ENCODE measurements at places on chromosomes 1 and 21.

GRCh38 chr1:185636848-185637247, 97.3 kb upstream of the HMCN1 start:
- DNase-seq = no peak

DNA sequence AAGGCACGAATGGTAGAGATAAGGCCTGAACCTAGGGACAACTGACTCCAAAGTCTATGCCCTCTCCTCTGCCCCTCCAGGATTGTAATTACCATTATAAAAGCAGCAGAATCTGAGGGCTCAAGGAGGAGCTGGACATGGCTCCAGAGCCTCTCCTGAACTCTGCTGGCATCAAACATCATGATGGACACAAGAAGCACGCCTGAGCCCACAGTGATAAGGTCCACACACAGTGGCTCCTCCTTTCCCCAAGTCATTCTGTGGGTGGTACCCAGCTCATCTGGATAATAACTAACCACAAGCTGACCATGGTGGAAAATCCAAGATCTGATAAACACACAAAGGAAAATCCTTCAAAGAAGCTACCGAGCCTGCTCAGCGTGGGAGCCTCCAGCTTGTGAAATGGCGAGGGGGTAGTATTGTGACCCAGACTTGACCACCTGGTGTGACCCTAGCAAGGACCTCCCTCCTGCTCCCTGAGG, 85.2 kb downstream of the HIVEP3 start:
- DNase-seq = no peak

DNA sequence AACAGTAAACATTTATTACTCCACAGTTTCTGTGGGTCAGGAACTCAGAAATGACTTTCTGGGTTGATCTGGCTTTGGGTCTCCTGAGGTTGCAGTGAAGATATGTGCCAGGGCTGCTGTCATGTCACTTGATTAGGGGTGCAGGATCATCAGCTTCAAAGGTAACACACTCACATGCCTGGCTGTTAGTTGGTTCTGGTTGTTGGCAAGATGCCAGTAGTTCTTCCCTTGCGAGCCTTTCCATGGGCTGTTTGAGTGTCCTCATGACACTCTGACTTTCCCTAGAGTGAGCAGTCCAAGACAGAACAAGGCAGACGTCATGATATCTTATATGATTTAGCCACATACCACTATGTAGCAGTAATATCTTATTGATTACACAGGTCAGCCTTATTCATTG, 1.8 kb downstream of the SWT1 start:
- peak; percentile 54 for DNase-seq

DNA sequence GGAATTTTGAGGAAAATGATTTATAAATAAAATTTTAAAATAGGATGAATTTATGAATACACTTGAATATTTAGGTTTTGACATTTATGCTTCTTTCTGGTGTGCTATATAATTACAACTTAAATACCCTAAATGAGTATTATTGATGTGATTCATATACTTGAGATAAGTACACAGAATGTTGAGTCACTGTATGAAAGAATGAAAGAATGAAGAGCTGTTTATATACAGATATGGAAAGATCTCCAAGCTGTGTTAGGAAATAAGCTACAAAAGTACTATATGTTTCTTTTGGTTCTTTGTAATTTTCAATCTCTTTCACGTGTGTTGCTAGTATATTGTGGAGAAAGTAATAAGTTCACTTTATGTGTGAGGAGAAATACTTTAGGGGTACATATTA, 147.2 kb downstream of the RASAL2 start:
- DNase-seq = no peak

GRCh38 chr1:153546796-153547559, 1.4 kb upstream of the S100A4 start:
- peak; percentile 43 for DNase-seq

GRCh38 chr21:16502897-16503296, 773.1 kb downstream of the USP25 start:
- no peak for DNase-seq

DNA sequence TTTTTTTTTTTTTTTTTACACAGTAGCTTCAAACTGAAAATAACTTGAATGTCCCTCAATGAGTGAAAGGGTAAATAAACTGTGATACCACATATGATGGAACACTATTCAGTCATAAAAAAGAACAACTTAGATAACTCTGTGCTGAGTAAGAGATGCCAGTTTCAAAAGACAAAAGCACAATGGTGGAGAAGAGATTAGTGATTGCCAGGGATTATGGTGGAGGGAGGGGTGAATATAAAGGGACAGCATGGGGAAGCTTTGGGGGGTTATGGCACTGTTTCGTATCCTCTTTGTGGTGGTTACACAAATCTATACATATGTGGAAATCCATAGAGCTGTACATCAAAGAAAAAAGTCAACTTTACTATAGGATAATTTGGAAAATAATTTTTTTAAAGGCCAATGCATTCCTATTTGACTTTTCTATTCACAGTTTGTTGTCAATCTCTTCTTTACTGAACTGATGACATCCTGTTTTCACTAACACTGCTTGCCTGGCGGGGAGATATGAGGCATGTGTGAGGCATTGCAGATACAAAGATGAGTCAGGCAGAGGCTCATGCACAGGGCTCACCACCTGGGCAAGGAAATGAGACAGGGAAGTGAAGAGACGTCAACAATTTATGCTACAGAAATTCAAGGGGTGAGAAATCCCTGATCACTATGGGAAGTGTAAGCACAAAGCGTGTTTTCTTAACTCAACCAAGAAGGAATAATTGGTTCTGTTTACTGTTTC, 302.7 kb downstream of the DUSP10 start:
- DNase-seq = no peak

DNA sequence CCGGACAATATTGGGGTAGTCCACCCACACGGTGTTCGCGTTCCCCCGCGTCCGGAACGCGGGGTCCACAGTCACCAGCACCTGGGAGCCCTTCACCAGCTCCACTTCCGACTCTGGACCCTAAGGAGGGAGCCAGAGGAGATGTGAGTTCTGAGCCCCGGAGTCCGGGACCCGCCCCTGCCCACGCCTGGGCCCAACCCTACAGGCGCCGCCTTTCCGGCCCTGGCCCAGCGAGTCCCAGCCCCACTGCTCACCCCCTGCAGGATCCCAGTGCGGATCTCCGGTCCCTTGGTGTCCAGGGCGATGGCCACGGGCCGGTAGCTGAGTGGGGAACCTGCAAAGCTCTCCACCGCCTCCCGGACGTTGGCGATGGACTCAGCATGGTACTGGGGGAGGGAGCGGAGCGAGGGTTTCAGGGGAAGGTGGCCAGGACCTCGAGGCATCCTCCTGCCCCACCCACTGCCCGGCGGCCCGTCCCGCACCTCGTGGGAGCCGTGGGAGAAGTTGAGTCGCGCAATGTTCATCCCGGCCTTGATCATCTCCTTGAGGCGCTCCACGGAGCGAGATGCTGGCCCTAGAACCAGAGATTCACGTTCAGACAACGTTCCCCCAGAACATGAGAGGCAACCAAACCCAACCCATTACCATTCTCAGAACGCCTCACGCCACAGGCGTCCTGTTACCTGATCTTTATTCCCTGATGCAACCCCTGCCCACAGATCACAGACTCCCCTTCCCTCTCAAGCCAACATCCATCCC, 5.9 kb downstream of the PKLR start:
- DNase-seq = no peak

DNA sequence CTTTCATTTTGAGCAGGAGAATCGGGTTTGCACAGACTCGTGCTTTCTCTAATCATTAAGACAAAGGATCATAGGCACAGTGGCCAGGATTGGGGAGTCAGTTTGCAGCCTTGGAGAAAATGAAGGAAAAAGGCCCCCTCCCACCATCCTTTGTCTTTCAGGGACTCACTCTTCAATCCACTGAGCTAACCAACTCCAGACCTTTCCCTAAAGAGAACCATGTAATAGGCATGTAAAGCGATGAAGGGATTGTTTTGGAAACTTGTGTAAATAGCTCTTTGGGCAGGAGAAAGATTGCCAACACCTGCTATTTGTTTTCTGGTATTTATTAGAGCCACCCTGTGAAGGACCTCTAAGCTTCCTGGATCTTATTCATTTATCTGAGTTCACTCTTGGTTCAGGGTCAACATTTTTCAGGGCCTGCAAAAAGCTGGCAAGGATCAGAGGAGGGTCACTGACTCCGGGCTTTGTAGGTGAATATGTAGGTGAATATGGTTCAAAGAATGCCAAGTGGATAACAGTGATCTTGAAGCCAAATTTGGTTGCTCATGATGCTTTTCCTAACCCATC, 192.6 kb upstream of the FGGY start:
- no peak for DNase-seq

GRCh38 chr1:89516055-89516454, 8.6 kb upstream of the LRRC8B start:
- no peak for DNase-seq

GRCh38 chr1:69911301-69911801, 294.0 kb downstream of the LRRC40 start:
- DNase-seq = no peak

GRCh38 chr21:43665879-43666278, 6.5 kb downstream of the RRP1B start:
- no peak for DNase-seq

DNA sequence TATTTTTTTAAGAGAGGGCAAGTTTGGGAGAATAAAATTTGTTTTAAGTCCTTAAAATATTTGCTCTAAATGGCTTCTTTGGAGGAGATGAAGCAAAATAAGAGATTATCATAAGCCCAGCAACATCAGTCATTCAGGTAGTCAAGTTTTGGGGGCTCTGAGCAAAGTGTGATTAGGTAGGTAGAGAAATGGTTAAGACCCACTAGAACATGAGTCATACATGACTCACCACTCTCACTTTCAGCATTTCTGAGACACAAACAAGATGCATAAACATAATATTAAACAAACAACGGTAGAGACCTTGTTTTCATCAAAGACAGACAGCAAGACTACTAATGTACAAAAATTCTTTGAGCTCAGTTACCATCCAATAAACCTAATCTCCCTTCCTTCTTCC, 272.2 kb downstream of the LMO4 start:
- DNase-seq = no peak

DNA sequence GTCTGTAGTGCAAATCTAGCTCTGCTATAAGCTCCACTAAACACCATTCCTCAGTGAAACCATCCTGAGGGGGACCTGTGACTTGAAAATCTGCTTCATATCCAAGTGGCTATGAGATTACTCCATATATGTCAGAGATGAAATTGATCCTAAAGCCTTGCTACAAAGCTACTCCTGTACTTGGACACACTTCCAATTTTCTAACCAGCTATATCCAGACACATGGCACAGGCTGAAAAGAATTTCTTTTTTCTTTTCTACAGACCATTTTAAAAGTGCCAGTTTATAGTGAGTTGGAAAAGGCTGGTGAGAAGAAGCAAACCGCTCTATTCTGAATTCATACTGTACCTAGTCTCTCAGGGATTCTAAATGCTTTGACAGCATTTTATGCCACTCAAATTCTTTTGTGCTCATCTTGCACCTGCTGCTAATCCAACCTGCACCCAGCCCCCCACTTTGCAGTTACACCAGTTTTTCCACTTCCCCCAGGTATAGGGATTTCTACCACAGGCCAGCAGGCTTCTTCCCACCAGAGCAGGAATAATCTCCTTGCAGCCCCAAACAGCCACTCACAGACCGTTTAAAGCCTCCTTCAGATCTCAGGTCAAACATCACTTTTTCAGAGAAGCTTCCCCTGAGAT, 112.5 kb downstream of the RERE start:
- no peak for DNase-seq

GRCh38 chr21:46627726-46628125, 7.7 kb upstream of the PRMT2 start:
- DNase-seq = no peak

DNA sequence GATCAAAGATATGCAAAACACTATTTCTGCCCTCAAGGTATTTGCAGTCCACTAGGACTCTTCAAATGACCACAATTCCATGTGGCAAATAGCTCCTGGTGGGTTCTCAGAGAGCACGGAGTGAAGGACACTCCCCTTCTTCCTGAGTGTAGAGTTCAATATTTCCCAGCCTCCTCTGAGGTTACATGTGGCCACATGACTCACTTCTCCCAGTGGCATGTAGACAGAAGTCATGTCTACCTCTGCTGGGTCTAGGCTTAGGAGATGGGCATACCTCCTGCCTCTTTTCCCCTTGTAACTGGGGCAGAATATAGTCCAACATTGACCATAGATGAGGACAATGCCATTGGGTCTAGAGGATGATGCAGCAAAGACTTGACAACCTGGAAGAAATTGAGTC, 191.4 kb downstream of the MIS18A start:
- DNase-seq = no peak

- no peak for DNase-seq
Observed at GRCh38 chr1:4447778-4448420, 206.5 kb upstream of the AJAP1 start.

DNA sequence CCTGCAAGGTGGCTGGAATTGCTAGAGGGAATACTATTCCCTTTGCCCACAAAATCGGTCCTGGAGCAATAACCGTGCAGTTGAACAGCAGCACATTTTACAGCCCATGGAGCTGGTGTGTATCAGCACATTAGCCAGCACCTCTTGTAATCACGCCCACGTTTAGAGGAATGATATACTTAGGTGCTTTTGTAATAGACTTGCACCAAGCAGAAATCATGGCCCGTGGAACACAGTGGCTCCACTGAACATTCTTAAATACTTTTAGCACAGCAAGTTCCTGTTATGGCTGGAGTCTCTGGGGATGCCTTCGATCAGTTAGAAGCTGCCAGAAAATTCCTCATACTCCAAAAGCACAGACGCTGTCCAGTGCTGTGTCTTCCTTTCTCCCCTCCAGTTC, 218.1 kb upstream of the FAM78B start:
- no peak for DNase-seq

DNA sequence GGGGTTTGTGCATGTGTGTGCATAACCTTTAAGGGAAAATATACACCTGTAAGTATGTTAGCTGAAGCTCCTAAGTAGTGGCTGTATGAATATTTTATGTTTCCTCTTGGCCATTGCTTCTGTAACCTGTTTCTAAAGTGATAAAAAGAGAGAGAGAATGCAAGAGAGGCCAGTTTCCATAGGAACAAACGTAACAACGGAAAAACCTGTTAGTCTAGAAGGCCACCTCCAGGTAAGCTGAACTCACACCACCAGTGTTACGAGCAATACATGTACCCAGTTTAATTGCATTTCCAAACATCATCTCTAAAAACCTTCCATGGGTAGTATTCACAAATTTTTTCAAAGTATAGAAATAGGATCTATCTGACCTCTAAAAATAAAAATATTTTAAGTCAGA, 63.1 kb downstream of the PLPPR4 start:
- DNase-seq = no peak

DNA sequence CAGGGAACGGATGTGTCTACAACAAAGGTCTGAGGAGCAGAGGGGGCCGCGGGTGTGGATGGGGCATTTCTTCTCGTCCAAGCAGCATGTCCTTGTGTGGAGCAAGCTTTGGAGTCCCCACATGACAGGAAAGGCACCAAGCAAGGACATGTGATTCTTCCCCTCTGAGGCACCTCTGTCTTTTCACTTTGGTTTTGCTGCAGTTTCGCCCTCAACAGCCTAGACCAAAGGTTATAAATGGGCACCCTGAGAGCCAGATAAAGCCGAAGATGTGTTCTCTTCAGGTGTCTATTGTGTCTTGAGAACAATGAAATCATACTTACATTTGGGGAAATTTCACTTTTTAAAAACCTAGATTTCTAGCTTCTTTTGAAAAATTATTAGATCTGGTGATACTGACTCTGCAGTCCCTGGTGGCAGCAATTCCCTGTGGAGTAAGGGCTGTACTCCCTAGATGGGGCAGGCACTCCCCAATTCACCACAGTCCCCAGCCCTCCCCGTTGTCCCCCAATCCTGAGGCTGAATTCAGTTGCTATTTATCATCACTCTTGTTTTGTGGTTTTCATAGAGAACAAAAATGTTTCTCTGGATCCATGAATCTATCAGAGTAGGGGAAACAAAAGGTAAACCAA, 28.8 kb upstream of the IKBKE start:
- no peak for DNase-seq

All from hematopoietic multipotent progenitor cell treated with erythropoietin and hydrocortisone succinate and interleukin-3 and kit ligand, for 15 days (in vitro differentiated cells).